DND-41 (cell line): ENCODE measurements at places on chromosomes 7 and 10.

DNA sequence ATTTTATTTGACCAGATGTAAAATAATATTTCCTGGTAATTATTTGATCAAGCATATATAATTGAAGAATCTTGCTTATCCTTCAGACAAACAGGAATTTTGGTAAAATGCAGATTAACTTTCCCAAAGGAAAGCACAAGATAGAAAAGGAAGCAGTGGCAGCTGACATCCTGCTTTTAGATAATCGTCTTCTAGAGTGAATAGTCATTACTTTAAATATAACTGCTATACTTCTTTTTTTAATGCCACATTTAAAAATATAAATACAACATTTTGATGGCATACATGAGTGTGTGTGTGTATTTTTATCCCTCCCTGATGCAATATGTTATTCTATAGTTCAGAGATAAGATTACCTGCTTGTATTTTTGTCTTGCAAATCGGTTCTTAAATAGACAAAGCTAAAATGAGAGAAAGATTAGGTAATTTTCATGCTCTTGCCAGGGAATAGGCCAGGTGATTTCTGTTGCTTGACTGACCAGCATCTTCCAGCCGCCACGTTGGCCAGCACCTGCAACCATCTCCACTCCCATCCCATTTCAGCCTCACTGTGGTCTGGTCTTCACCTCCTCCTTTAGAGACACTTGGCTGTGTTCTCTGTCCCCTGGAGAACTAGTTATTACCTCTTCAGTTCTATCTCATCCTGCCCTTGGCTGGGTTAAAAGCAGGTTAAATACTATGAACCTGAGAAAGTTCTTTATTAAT lies 58.1 kb downstream of the MDFIC start:
- DNase-seq: no peak

- no peak for DNase-seq
Measured at GRCh38 chr7:107111196-107111595, 57.6 kb upstream of the HBP1 start.

DNA sequence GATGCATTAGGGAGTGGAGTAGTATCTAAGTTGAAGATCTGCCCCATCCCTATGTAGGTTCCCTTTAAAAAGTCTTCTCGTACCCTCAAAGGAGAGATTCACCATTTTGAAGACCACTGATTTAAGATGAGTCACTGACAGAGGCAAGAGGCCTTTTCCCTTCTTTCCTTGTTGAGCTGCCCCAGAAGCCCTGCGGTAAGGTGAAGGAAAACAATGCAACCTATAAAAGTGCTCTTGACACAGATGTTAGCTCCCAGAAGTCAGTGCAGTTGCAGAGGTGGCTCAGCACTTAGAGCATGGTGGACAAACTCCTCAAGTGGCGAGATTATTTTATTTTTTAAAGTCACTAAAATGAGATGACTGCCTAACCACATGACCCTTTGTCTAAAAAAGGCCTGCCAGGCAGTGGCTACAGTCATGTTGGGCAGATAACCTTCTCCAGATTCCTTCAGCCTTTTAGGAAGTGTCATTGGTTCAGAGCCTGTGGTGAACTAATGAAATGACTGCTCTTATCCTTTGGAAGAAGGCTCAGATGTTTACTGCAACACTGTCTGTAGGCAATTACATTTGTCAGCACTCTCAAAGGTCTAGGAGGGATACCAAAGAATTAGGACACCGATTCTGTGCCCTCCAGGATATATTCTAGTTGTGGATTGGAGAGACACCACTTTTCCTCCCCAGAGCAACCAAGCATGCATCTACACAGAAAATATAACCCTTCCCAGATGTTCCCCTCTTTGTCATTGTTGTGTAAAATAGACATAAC lies 88.7 kb downstream of the ARID5B start:
- DNase-seq: no peak

- no peak for DNase-seq
Measured at GRCh38 chr10:31034098-31034909, 2.6 kb upstream of the ZNF438 start.

DNA sequence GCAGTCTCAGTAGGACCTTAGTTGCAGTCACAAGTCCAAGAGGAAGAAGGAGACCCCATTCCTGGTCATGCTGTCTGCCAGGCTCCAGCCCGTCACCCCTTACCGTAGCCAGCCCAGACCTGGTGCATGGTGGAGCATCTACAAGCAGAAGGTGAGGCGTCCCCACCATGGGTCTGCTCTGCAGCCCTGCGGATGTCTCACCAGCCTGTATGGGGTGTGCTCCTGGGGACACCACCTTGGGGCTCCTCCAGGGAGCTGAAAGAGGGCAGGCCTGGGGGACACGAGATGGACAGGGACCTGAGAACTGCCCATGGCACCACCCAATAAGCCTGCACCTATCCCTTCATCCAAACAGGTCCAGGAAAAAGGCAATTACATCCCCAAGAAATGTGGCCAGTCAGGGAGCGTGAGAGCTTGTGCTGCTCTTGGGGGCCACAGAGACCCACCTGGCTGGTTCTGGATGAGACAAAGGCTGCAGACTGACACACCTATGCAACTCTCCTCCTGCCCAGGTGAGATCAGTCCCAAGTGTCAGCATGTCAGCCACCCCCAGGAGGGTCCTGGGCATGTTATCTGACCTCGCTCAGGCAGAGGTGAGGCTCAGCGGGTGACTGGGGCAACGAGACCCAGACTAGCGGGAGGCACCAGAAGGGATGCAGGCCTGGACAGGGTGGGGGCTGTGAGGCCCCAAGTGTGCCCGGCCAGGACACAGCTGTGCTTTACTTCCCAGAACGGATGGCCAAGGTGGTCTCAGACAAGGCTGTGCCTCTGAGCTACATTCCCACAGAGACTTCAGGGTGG lies 84.5 kb upstream of the RET start:
- DNase-seq: no peak

GRCh38 chr10:79274279-79275104 lies 72.8 kb upstream of the PPIF start:
- DNase-seq: no peak

DNA sequence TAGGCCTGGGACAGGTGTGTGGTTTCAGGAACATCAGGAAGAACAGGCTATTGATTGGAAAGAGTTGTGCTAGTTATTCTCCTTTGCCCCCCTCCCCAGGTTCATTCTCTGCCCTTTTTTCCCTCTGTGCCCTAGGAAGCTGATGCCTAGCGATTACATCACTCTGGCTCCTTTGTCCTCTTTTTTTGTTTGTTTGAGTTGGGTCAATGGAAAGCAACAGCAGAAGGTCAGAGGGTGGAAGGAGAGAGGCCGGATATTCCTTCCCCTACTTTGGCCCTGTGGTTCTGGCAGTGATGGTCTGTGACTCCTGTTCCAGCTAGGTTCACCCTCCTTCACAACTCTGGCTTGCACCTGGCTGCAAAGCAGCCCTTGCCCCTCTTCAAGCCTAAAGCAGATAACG lies 18.9 kb downstream of the LOXL4 start:
- DNase-seq: no peak

DNA sequence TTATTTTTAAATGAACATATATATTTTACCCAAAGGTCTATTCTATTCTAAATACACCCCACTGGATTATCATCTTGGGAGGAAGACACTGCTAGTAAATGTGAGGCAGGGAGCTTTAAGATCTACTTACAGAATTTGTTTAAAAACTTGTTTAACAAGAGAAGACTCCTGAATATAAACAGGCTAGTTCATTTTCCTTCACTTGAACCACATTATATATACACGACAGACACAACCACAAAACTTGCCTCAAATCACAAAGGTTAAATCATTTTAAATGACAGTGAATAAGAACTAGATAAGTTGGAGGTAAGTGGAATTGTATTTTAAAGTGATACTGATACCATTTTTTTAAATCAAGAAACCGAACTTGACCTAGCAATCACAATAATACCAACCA lies 109.2 kb downstream of the ATE1 start:
- DNase-seq: no peak
